ENCODE measurements at places on chromosomes 6 and 20.
A peak's percentile ranks its signal among the peaks of the same experiment; 100 is the strongest.

GRCh38 chr20:24694727-24695528, 225.5 kb downstream of the SYNDIG1 start:
- no peak for DNase-seq

- DNase-seq = no peak
Observed at GRCh38 chr6:76466286-76466685, 393.8 kb upstream of the IMPG1 start.

- no peak for DNase-seq
Observed at GRCh38 chr6:166127624-166128472, 39.8 kb downstream of the TBXT start.

DNA sequence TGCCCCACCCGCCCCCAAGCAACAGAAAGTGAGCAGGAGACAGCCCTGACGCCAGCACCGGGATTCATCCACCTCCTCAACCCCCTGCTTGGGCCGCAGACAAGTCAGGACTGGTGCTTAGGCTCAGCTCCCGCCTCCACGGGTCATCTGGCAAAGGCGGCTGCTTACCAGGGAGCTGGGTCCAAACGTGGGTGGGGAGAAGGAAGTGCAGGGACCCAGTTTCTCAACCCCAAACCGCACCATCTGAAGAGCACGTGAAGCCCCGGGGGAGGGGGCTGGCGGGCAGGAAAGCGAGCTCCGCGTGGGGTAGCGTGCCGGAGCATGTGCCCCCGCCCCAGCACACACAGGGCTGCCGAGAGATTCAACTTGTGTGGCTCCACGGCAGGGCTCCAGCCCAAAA, 87.2 kb downstream of the BMP7 start:
- peak; percentile 49 for DNase-seq

DNA sequence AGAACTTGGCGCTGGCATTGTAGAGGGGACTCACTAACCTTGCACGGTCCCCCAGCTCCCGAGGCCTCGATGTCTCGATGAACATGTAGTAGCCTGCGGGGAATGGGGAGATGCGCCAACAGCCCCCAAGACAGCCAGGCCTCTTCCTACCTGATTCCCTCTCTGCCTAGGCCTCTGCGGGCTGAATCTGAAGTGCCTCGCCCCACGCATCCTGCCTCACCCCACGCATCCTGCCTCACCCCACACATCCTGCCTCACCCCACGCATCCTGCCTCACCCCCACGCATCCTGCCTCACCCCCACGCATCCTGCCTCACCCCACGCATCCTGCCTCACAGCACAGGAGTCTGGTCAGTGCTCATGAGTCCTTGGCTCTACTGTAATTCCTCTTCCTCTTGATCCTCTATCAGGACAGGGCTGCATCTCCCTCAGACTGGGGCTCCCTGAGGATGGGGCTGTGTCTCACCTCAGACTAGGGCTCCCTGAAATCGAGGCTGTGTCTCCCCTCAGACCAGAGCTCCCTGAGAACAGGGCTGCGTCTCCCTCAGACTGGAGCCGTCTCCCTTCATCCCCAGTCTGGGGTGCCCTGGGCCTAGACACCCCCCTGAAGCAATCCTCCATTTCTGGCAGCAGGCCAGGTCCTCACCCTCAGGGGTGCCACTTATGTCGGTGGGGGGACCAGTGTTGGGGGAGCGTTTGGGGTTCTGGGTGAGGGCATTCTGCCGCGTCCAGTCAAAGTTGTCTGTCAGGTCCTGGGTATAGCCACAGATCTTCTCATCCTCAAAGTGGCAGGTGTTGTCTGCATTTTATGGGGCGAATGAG, 53.6 kb downstream of the MDGA1 start:
- DNase-seq = no peak

GRCh38 chr20:50393242-50393641, 116.9 kb upstream of the PTPN1 start:
- no peak for DNase-seq

DNA sequence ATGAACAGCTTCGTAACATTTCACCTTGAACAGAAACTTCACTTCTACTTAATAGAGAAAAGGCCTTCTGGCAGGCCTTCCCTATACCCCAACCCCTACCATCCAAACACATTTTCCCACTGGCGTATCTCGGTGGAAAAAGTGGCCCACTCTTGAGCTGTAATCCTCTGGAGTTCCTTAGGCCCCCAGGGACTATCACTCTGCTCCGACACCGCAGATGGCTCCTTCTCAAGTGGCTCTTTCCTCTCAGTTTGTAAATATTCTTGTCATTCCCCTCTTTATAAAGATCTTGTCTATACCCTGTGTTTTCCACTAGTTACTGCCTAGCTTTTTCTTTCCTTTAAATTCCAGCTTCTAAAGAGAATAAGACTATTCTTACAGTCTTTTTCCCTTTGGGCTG, 108.7 kb downstream of the MYB start:
- no peak for DNase-seq
